Adrenal gland (tissue), 19 donors: ENCODE measurements at places on chromosomes 3 and 15. TPM values are rescaled to one million over a fixed set of nuclear protein-coding genes. Genes with fewer than 3 reads are reported as not detected.
A peak's percentile ranks its signal among the peaks of the same experiment; 100 is the strongest.

DNA sequence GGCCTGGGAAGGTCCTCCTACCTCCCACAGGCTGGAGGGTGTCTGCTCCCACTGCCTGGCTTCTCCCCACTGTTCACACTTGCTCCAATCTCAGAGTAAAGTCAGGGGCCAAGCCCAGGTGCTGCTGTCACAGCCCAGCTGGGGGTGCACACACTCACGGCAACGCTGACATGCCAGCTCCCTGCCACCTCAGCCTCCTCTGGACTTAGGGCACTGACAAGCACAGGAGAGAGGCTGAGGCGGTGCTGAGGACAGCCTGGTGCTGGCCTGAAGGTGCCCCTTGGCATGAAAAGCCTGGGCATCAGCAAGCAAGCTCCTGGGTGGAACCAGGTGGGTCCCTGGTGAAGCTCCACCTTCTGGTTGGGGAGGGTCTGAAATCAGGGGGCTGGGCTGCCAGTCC lies 53.0 kb downstream of the LSAMP start:
- H3K27ac ChIP-seq, result no peak overlapping the region
- no peaks in the 10 kb centered on the region for H3K36me3 ChIP-seq
- no peak overlapping the region for H3K4me3 ChIP-seq
- no peak for DNase-seq
- H3K27me3 ChIP-seq, result no peaks in the 10 kb centered on the region

DNA sequence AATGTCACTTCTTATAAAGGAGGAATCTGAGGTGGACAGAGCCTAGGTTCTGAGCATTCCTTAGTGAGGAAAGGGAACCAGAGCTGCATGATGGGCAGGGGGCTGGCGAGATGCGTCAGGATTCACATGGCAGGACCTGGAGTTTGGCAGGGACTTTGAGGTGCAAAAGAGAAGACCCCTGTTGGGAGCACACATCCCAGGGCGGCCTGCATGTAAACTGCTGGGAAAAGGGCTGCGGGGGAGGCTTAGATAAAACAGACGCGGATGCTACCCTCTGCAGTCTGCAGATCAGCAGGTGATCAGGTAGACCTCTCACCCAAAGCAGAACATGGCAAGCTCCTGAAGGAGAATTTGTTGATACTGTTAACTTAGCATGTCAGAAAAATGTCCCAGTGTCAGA lies 168.4 kb downstream of the VGLL4 start:
- H3K27me3 ChIP-seq, result no peaks in the 10 kb centered on the region
- H3K27ac ChIP-seq, result no peak overlapping the region
- H3K36me3 ChIP-seq, result no peaks in the 10 kb centered on the region
- H3K4me3 ChIP-seq, result no peak overlapping the region
- DNase-seq, result no peak

The CRABP1 gene
- 2.4 TPM for total RNA-seq

DNA sequence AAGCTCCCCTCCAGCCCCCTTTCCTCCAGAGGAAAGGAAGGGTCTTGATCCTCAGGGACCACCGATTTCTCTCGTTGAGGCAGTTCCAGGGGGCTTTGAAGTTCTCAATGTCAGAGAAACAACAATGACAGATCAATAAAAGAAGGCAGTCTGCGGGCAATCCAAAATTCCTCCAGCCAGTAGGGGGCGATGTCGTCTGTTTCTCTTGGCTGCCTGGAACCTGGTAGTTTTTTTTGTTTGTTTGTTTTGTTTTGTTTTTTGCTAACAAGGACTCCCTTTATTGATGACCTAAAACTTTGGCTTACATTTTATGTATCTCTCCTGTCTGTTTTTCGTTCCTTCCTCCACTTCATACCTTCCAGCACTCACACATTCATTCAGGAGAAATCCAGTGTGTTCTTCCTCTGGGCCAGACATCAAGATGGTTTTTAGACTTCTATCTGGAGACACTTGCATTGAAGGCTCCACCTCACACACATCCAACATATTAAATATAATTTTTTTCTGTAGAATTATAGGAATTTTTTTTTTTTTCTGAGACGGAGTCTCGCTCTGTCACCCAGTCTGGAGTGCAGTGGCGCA lies 276.6 kb downstream of the RPLP1 start:
- no peak overlapping the region for H3K27ac ChIP-seq
- H3K4me1 ChIP-seq, result no peaks in the 10 kb centered on the region
- H3K36me3 ChIP-seq, result no peaks in the 10 kb centered on the region
- DNase-seq, result peak; percentile 48

DNA sequence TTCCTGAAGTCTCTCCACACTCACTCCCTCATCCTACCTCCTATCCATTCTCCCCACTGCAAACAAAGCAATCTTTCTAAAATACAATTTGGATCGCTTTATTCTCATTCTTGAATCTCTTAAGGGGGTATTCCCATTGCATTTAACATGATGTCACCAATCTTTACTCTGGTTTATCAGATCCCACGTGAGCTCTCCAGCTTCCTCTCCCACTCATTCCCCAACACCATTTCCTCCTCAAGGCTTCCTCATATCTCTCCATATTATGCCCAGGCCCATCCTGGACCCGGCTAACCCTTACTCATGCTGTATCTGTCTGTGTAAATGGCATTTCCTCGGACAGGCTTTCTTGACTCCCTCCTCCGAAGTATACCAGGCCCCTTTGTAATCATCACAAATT lies 165.0 kb downstream of the CD47 start:
- no peak overlapping the region for H3K27ac ChIP-seq
- no peaks in the 10 kb centered on the region for H3K36me3 ChIP-seq
- no peaks in the 10 kb centered on the region for H3K4me1 ChIP-seq
- no peaks in the 10 kb centered on the region for H3K27me3 ChIP-seq
- H3K4me3 ChIP-seq, result no peak overlapping the region

DNA sequence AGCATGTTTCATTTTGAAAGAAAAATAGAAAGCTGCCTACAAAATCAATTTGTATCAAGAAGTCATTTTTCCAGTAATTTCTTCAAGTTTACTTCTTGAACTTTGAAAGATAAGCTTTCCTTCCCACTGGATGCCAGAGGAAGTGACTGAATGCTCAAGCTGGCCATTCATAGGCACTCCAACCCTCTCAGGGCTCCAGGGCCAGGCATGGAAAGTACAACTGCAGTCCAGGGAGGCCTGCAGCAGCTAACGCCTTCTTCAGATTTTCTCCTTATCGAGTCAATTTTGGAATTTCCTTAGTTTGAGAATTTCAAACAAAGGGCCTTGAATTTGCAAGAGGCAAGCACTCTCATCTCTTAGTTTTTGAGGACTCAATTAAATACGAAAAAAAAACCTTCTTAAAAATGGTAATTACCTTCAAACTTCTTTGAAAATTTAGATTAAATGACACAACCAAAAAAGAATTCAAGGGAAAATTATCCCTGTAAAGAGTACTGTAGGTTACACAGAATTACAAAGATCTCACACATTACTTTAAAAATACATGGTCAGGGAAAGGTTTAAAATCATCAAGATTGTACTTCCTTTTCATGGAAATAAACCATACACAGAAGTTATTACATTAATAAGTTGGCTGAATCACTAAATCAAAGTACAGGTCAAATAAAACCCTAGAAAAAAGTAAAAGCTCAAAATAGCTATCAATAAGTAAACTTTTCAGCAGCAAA lies 2.5 kb downstream of the UBP1 start:
- peak overlapping the region; percentile 96 for H3K27ac ChIP-seq
- peaks cover 20% of the 10 kb centered on the region for H3K4me1 ChIP-seq
- no peak overlapping the region for H3K4me3 ChIP-seq
- H3K36me3 ChIP-seq, result no peaks in the 10 kb centered on the region

DNA sequence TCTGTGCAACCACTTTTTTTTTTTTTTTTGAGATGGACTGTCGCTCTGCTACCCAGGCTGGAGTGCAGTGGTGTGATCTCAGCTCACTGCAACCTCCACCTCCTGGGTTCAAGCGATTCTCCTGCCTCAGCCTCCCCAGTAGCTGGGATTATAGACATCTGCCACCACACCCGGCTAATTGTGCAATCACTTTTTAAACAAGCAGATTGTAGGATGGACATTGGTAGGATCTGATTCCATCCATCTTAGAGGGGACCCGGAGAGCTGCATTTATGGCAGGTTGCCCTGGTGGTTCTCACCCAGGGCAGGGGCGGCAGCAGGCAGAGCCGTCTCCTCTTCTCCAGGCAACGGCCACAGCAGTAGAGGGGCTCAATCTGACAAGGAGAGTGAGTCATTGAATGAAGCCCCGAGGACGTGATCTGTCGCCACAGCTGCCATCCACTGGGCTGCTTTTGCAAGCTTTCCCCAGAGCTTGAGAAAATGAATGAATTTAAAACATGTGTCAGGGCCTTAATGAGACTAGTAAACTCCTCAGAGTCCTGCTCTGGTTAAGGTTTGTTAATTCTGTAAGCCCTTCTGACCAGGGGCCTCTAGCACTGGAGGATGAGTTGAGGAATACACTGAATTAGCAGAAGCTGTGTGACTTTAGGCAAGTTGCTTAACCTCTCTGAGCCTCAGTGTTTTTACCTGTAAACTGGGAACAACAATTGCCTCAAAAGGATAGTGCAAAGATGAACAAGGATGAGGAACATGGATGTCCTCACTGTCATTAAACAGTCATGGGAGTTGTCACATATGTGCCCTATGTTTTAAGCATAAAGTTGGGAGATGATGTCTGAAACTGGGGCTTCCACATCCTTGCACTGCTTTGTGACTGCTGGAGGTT lies 129.1 kb downstream of the ASB7 start:
- H3K27me3 ChIP-seq, result no peaks in the 10 kb centered on the region
- no peak overlapping the region for H3K27ac ChIP-seq
- H3K4me1 ChIP-seq, result no peaks in the 10 kb centered on the region
- DNase-seq, result no peak
- no peaks in the 10 kb centered on the region for H3K36me3 ChIP-seq

DNA sequence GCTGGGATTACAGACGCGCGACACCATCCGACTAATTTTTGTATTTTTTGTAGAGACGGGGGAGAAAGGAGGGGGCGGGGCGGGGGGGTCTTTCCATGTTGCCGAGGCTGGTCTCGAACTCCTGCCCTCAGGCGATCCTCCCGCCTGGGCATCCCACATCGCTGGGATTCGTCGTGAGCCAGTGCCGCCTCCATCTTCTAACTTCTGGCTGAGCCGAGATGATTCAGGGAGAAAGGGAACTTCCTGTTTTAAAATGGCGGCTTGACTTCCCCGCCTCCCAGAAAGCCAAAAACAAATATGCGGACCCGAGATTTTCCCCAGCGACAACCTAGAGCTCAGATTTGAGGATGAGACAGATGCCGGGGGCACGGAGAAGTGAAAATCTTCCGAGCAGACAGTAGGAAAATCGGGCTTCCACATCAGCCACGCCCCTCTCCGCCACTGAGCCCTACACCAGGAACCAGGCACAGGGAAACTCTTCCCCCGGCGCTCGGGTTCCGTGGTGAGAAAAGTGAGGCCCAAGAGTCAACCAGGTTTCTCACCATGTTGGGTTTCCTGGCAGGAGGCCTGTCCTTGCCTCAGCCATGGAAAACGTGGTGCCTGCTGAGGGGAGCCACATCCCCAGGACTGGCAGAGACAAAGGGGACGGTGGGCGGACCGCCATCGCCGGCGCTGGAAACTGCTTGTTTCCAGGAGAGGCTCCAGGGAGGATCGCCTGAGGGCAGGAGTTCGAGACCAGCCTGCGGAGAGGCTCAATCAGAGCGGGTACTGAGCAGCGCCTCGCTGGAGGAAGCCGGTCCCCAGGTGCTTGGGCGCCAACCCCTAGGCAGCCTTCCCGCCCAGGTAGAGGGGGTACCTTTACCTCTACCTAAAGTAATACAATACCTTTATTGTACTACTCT lies 18.7 kb downstream of the CHST14 start:
- no peak overlapping the region for H3K27ac ChIP-seq
- no peak overlapping the region for H3K4me3 ChIP-seq
- H3K36me3 ChIP-seq, result no peaks in the 10 kb centered on the region
- no peaks in the 10 kb centered on the region for H3K27me3 ChIP-seq
- no peak for DNase-seq

The PROK2 gene
- not detected for total RNA-seq

The SLC9C1 gene
- not detected for total RNA-seq

GRCh38 chr3:190339130-190339529 lies 16.9 kb upstream of the CLDN1 start:
- no peak overlapping the region for H3K27ac ChIP-seq
- H3K27me3 ChIP-seq, result no peaks in the 10 kb centered on the region
- H3K4me3 ChIP-seq, result no peak overlapping the region
- DNase-seq, result no peak
- peaks cover 9% of the 10 kb centered on the region for H3K4me1 ChIP-seq

DNA sequence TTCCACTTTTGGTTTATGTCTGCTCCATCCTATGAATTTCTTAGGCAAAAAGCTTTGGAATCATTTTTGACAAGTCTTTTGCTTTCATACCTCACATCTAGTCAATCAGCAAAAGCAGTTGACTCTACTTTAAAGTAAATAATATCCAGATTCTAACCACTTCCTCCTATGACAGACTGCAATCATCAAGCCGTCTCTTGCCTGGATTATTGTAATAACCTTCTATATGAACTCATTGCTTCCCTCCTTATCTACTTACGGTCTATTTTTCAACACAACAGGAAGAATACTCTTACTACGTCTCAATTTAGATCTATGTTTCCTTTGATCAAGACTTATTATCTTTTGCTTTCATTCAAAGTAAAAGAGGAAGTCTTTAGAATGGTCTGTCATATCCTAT lies 20.7 kb downstream of the CLDN1 start:
- H3K4me1 ChIP-seq, result no peaks in the 10 kb centered on the region
- no peaks in the 10 kb centered on the region for H3K27me3 ChIP-seq
- no peak overlapping the region for H3K27ac ChIP-seq
- H3K4me3 ChIP-seq, result no peak overlapping the region

DNA sequence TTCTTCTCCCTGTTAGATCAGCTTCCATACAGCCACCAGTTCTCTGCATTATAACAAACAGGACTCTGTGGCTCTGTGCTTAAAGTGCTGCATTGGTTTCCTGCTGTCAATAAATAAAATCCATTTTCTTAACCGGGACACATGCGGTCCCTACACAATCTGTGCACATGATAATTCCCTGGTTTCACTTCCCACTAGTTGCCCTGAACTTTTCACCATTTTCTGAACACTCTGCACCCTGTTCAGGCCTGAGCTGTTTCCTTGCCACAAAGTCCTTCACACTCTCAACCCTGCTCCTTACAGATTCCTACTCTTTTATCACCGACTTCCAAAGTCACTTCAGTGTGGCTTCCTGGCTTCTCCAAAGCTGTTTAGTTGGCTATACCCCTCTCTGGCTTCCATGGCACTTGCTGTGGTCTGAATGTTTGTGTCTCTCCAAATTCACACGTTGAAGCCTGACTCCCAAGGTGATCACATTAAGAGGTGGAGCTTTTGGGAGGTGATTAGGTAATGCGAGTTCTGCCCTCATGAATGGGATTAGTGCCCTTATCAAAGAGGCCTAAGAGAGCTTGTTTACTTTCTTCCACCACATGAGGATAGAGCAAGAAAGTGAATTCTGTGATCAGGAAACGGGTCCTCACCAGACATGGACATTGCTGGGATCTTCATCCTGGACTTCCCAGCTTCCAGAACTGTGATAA lies 233.4 kb downstream of the CHST2 start:
- peaks cover 5% of the 10 kb centered on the region for H3K4me1 ChIP-seq
- no peaks in the 10 kb centered on the region for H3K36me3 ChIP-seq
- no peak overlapping the region for H3K4me3 ChIP-seq
- no peak for DNase-seq

The MUSTN1 gene
- total RNA-seq, result 1.8 TPM

The CCDC80 gene
- 15.6 TPM for total RNA-seq
